ENCODE measurements at places on chromosomes 6 and 20.

GRCh38 chr6:19137505-19137904 lies 699.7 kb upstream of the ID4 start:
- DNase-seq: no peak

DNA sequence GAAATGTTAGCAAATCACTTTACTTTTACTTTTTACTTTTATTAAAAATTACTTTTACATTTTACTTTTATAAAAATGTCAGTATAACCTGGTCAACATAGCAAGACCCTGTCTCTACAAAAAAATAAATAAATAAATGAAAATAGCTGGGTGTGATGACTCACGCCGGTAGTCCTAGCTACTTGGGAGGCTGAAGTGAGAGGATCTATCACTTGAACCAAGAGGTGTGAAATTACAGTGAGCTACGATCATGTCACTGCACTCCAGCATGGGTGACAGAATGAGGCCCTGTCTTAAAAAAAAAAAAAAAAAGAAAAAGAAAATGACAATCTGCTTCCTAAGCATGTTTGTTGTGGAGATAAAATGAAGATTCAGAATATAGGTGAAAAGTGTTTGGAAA lies 31.0 kb upstream of the FBXO30 start:
- no peak for DNase-seq

- no peak for DNase-seq
Observed at GRCh38 chr6:105204768-105205167, 25.0 kb upstream of the POPDC3 start.

- no peak for DNase-seq
Observed at GRCh38 chr6:112690497-112691202, 343.5 kb downstream of the RFPL4B start.

DNA sequence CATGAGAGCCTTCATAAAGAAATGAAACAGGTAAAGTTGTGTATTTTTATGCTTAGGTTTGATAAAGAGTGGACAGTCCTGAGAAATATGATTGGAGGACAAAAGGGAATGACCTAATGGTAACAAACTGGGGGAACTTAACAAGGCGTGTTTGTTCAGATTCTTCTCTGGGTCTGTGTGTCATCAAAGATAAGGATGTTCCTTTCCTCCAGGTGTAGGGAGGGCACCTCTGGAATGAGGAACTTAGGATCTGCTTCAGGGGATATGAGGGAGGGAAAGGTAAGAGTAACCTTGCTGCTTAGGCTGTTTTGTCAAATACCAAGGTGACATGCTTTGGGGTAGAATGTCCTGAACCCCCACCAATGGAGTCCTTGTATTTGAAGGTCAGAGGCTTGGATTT lies 291.9 kb downstream of the KCNQ5 start:
- DNase-seq: no peak

GRCh38 chr20:33812152-33812849 lies 1.2 kb downstream of the CHMP4B start:
- peak; percentile 68 for DNase-seq

- peak; percentile 58 for DNase-seq
Observed at GRCh38 chr6:146850238-146850896, 251.6 kb downstream of the ADGB start.

- peak; percentile 81 for DNase-seq
Observed at GRCh38 chr6:90460051-90460450, 126.8 kb downstream of the MAP3K7 start.

GRCh38 chr6:131213501-131213990 lies 78.3 kb downstream of the AKAP7 start:
- DNase-seq: no peak

GRCh38 chr6:146917182-146917581 lies 287.0 kb upstream of the STXBP5 start:
- no peak for DNase-seq

- no peak for DNase-seq
Observed at GRCh38 chr6:56026455-56027180, 151.2 kb upstream of the BMP5 start.

- no peak for DNase-seq
Observed at GRCh38 chr6:40810171-40810570, 223.0 kb upstream of the LRFN2 start.

GRCh38 chr6:65566117-65566516 lies 140.9 kb downstream of the EYS start:
- no peak for DNase-seq

DNA sequence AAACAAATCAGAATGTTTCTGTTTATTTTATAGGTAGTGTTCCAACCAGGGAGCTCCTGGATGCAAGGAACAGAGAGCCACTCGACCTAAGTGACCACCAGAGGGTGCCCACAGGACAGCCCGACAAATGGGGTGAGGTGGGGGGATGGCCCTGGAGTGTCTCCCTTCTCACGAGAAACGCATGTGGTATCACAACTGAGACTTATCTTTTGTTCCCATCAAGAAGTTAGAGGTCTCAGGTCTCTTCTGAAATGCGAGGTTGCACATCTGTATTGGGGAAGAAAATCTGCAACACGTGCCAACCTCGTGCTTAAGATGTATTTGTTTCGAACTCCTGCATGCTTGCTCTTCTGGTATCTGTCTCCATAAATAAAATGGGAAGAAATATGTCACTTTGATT lies 104.0 kb downstream of the ISM1 start:
- no peak for DNase-seq

- DNase-seq: peak; percentile 65
Observed at GRCh38 chr20:1802385-1803060, 92.7 kb upstream of the SIRPA start.

All from stimulated activated CD8-positive, alpha-beta memory T cell treated with anti-CD3 and anti-CD28 coated beads, Interleukin-4, amount 100 ng/mL, for 48 hours (primary cell).